Naive thymus-derived CD8-positive, alpha-beta T cell (primary cell): ENCODE measurements at places on chromosomes 3 and 15. TPM values are rescaled to one million over a fixed set of nuclear protein-coding genes. Genes with fewer than 3 reads are reported as not detected.

SCAANT1 gene
- total RNA-seq = 2.9 TPM

DNA sequence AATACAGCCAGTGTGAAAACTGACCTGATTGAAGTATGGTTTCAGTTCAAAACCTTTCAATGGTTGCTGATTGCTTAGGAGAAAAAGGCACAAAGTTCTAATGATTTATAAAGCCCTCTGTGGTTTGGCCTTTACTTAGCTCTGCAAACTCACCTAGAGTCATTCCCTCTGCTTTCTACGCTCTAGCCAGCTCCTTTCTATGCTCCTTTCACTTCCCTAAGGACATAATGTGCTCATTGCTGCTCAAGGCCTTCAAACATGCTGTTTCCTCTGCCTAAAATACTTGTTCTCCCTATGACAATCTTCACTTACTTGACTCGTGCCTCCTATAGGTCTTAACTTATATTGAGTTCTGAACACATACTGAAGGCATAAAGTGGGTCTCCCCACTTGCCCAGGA lies 19.0 kb downstream of the RPL39L start:
- no peaks in the 10 kb centered on the region for H3K4me1 ChIP-seq
- H3K27me3 ChIP-seq = no peaks in the 10 kb centered on the region
- H3K36me3 ChIP-seq = no peaks in the 10 kb centered on the region
- no peak for DNase-seq
- no peak overlapping the region for H3K27ac ChIP-seq
- no peak overlapping the region for H3K4me3 ChIP-seq

DNA sequence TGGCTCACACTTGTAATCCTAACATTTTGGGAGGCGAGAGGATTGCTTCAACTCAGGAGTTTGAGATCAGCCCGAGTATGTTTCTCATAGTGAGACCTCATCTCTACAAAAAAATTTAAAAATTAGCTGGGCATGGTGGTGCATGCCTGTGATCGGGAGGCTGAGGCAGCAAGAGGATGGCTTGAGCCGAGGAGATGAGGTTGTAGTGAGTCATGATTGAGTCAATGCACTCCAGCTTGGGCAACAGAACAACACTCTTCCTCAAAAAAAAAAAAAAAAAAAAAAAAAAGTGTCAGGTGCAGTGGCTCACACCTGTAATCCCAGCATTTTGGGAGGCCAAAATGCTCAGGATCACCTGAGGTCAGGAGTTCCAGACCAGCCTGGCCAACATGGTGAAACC lies 2.4 kb downstream of the RPL39L start:
- H3K27me3 ChIP-seq = no peaks in the 10 kb centered on the region
- no peak overlapping the region for H3K27ac ChIP-seq
- no peak for DNase-seq
- peaks cover 39% of the 10 kb centered on the region for H3K4me1 ChIP-seq
- H3K36me3 ChIP-seq = no peaks in the 10 kb centered on the region

- no peaks in the 10 kb centered on the region for H3K27me3 ChIP-seq
- no peak overlapping the region for H3K4me3 ChIP-seq
- no peak for DNase-seq
- H3K4me1 ChIP-seq = no peaks in the 10 kb centered on the region
Measured at GRCh38 chr3:63060412-63060811, 185.2 kb upstream of the CADPS start.

DNA sequence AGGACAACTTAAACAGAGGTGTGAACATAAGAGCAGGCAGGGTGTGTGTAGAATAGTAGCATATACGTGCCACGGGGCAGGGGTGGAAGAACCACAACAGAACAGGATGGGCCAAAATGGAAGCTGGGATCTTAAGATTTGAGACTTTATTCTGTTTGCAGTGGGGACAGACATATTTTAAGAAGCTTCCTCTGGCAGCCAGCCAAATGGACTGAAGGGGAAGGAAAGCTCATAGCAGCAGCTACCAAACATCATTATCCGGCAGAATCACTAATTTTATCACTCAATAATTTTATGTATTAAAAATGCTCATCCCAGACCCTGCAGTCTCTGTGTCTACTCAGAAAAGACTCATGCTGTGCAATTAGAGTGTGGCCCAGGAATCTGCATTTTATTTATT lies 130.9 kb upstream of the CTDSPL start:
- peaks cover 3% of the 10 kb centered on the region for H3K27me3 ChIP-seq
- no peak overlapping the region for H3K27ac ChIP-seq
- no peak for DNase-seq
- H3K4me3 ChIP-seq = no peak overlapping the region
- H3K4me1 ChIP-seq = no peaks in the 10 kb centered on the region
